ENCODE measurements at places on chromosomes 16 and 17.

- no peak for DNase-seq
These were observed 18.4 kb upstream of the CLEC18B start for GRCh38 chr16:74439685-74440084.

DNA sequence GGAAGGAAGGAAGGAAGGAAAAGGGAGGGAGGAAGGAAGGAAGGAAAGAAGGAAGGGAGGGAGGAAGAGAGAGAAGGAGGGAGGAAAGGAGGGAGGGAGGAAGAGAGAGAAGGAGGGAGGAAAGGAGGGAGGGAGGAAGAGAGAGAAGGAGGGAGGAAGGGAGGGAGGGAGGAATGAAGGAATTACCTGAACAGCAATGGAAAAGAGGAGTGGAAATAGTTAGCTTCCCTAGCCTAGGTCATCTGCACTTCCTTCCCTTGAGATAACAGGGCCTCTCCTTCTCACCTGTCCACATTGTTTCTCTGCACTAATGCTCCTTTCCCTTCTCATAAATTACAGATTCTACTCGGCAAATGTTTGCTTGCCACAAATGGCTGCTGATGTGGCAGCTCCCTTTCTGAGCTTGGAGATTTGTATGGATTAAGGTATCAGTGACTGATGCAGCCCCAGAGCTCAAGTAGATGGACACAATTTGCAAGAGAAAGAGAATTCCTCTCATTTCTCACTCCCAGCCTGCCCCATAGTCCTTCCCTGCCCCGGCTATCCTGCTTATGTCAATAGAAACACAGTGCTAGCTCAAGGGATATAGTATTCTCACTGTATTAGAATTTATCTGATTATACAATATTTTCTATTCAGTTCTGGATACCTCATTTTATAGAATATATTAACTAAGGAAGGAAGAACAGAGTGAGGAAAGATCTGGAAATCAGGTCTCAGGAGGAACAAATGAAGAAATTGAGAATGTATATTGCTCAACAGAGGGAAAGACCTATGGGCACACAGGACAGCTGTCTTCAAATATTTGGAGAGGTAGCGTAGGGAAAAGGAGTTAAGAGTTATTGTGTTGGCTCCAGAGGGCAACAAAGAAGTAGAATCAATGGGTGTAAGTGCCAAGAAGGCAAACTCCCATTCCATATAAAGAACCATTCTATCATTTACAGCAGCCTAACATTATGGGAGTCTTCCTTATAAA lies 14.6 kb downstream of the HOXB1 start:
- DNase-seq = no peak

GRCh38 chr16:7182510-7183109 lies 150.0 kb upstream of the RBFOX1 start:
- no peak for DNase-seq

DNA sequence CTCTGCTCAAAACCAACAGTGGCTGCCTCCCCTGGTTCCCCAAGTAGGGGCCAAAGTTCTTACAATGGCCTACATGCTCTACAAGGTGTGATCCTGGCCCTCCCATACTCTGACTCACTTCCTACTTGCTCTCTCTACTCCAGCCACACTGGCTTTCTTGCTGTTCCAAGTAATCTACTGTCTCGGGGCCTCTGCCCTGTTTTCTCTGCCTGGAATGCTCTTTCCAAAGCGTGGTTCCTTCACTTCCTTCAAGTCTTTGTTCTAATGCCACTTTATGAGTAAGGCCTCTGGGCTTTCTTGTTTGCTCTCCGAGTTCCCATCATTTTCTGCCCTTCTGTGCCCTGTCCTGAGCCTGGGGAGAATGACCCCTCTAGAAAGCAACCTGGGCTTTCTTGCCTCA lies 4.1 kb upstream of the CDH3 start:
- peak; percentile 44 for DNase-seq

GRCh38 chr16:3443108-3444031 lies at the start of the genes NAA60 and ZNF597:
Gene NAA60 (plus strand): TSS chr16:3443680. CDS start chr16:3476228, 32,548 bp downstream.
Gene ZNF597 (minus strand): TSS chr16:3443504. CDS start chr16:3443153, 351 bp downstream.
- peak; percentile 95 for DNase-seq

GRCh38 chr17:14157822-14158221 lies 78.8 kb downstream of the CDRT15 start:
- DNase-seq = no peak

DNA sequence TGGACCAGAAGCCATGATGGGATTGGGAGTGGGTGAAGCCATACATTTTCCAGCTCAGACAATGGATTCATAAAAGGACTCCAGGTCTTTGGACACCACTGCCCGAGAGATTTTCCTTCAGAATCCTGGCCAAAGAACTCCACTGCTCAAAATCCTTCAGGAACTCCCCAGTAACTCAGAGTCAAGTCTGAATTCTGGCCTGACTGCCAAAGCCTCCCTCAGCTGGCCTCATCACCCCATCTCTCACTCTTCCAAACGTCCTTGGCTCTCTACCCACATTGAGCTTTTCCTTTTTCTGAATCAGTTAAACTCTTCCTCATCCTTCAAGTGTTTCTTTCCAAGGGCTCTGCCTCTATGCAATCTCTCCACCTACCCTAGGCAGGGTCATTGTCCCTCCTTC lies 1.2 kb upstream of the SEPTIN1 start:
- DNase-seq = no peak

DNA sequence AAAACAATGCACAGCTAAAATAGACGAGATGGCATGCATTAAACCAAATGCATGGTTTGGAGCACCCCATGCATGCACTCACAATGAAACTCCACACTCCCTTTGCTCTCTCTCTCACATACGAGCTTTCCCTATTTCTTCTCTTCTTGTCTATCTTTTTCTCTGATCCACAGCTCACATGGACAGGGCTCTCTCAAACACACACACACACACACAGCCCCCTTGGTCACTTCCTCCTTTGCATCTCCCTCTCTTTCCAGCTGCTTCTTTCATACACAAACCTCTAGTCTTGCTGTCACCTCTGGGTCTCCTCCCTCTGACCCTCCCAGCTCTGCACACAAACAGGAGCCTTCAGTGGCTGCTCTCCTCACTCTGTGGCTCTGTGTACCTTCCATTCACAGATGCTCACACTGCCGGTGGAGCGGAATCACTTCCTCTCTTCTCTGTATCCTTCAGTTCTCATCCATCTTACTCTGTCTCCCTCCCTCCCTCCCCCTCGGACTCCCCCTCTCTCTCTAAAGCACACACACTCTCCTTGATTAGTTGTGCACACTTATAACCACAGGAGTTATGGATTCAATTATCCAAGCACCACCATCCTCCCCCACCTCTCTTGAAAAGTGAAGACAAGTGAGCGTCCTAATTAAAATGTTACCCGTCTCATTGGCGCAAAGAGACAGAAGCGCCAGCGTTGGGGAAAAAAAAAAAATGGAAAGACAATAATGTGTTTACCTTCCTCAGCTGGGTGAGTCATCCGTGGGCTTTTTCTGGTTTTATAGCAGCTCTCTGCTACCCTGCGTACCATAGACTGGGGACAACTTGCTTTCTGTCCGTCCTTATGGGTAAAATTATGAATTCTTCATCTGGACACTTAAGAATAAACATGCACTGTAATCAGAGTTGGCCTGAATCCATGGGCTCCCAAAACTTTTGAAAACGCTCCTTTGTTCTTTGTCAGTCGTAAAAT lies 90.8 kb downstream of the SHISA6 start:
- no peak for DNase-seq

DNA sequence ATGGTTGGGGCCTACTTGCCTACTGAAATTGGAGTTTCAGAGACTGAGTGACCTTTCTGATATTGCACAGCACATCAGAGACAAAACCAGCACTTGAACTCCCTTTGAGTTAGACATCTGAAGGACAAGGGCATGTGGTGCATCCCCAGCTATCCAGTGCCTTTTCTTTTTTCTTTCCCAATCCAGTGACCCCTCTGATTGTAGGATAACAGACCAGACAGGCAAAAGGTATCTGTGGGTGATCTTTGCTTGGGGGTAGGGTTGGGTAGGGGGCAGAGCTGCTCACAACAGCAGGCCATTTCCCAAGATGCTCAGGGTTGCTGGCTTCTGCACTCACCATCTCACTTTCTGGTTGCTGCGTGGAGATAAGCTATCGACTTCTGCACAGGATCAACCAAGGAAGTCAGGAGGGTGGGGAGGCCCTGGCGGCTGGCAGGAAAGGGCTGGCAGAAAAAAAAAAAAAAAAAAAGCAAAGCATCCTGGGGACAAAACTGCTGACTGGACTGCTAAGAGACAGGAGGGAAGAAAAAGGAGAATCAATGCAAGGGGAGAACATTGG lies 42.2 kb downstream of the HOXB1 start:
- DNase-seq = no peak

DNA sequence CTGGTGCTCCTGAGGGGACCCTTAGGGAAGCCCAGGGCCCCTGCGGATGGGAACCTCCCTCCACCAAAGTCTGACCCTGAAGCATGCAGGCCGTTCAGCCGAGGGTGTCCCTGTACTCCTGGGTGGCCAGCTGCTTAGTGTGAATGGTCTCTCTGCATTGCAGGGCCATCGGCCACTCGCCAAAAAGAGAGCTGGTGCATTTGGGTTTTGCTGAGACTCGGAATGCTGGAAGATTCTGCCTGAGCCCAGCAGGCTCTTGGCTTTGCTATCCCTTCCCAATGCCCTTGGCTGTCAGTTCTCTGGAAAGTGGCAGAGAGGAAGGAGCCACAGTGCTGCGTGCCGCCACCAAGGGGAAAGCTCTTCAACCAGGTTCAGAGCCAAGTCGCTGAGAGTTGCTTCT lies 2.8 kb downstream of the MEOX1 start:
- no peak for DNase-seq

DNA sequence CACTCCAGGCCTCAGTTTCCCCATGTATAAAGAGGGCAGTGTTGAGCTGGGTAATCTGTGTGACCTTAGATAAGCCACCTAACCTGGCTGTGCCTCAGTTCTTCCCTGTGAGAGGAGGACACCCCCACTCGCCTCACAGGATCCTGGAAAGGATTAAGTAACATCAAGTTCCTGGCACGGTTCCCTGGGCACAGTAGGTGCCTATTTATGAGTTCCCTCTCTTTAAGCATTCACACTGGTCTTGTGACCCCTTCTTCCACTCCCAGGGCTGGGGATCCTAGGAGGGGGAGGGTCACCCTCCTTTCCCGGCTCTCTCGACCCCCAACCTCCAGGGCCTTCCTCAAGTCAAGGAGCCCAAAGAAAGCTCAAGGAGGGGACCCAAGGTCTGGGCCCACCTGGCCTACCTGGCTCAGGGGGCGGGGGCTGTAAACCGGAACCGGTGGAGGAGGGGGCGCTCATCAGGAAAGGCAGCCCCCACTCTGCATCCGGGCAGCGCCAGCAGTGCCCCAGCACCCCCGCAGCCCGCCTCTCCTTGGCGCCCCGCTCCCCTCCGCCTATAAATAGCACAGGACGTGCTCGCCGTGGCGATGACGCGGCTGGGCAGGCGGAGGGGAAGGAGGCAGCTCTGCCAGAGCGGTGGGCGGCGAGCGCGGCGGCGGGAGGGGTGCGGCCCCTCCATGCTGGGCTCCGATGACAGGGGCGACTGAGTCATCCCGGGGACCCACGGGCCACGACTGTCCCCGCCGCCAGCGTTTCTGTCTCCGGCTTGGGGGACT lies 9.4 kb downstream of the RPL19 start:
- DNase-seq = peak; percentile 47

- peak; percentile 76 for DNase-seq
These were observed 88.8 kb downstream of the ZDHHC7 start for GRCh38 chr16:84922351-84923120.

DNA sequence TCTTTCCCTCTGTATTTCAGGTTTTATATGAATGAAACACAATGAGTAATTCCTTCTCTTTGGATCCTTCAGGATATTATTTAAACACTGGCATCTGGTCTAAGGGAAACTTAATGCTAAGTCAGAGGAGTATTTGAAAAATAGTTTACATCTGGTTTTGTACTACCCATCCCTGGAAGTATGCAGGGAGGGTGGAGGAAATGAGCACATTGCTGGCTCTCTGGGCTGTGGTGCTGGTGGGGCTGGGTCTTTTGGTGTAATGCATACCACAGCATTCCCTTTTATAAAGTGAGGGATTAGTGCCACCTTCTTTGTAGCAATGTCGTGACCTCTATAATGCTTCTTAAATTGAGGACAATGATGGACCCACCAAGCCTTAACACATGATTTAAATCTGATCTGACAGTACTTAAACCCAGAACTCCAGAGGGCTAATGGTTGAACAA lies 105.5 kb upstream of the AXIN2 start:
- DNase-seq = no peak

GRCh38 chr17:82647593-82648164 lies 565 bp downstream of the WDR45B start:
- DNase-seq = no peak

GRCh38 chr17:80664217-80664790 lies 119.7 kb downstream of the RPTOR start:
- DNase-seq = no peak

DNA sequence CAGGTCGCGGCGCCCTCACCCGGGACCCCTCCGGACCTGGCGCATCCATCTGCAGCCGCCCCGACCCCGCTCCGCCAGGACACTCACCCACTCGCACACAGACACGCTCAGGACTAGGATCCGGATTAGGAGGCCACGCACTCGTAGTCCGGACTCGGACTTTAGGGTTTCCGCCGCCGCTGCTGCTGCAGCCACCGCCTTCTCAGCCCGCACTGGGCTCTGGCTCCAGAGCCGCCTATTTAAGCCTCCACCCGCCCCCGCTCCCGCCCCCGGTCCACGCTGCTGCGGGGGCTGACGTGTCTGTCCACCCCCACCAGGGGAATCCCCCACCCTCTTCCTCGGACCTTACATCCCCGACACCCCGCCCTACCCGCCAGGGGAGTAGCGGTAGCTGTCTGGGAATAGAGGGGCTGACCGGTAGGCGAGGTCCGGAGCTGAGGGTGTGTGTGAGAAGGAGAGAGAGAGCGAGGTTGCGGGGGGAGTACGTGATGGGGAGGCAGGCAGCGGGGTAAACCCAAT lies at the start of gene RRAD:
RRAD (minus strand) TSS at position 214 of the 519 bp plus-strand sequence. CDS start 356 bp downstream, outside the sequence.
- peak; percentile 36 for DNase-seq

GRCh38 chr17:692116-692515 lies 22.5 kb downstream of the VPS53 start:
- DNase-seq = peak; percentile 12

- no peak for DNase-seq
These were observed 33.3 kb upstream of the DLX4 start for GRCh38 chr17:49935526-49936210.

- DNase-seq = no peak
These were observed 27.8 kb downstream of the USP36 start for GRCh38 chr17:78812855-78813254.

All from fibroblast of pulmonary artery (primary cell).